A549 treated with Hydrocortisone at 1 μM for 4 hours (cell line): ENCODE measurements at places on chromosomes 7 and 10. TPM values are rescaled to one million over a fixed set of nuclear protein-coding genes. Genes with fewer than 3 reads are reported as not detected.

The CRHR2 gene
- 0.02 to 0.06 TPM (median 0.05 TPM) in 3 of 5 replicates, not detected in the others for total RNA-seq

The LBX1 gene
- total RNA-seq, result not detected in 5 replicates

The TMEM184A gene
- 7.0 to 9.9 TPM (median 9.0 TPM) in 5 replicates for total RNA-seq

The CACNB2 gene
- total RNA-seq, result not detected in 5 replicates

The PRSS37 gene
- not detected in 5 replicates for total RNA-seq

The ADAM22 gene
- total RNA-seq, result 0.16 to 0.43 TPM (median 0.33 TPM) in 5 replicates

The FAM25G gene
- total RNA-seq, result 0.85 to 1.5 TPM (median 1.1 TPM) in 3 of 5 replicates, not detected in the others
